ENCODE measurements at places on chromosomes 4 and X.

GRCh38 chr4:15488658-15489470 is 19.2 kb downstream of the CC2D2A start:
- DNase-seq: no peak

DNA sequence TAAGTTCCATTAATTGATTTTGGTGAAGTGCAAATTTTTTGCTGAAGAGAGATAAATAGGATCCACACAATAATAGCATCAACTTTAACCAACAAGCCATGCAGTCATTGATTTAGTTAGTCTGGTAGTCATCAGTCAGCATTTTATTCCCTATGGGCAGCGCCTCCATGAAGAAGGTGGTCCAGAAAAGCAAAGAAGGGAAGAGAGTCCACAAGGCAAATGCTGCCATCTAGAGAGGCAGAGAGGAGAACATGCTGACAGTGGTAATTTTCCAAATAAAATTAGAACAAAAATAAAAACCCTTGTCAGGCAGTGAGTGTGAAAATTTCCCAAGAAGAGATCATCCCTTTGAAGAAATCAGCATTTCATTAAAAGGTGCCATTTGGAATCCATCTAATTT is 366.7 kb upstream of the FAM241A start:
- no peak for DNase-seq

DNA sequence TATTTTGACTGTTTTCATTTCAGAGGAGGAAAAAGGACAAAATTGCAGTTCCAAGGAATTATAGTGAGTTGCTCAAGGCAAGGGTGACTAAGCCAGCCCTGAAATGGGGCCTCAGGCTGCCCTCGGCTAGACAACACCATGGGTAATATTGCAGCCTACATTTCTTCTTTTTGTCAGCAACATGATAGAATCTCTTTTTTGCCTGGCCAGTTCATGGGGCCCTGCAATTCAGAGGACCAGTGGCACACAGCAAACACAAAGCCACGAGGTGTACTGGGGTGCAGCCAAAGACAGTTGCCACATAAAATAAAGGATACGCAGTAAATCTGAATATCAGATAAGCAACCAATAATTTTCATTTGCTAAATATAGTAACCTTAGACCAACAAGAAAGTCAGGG is 41.8 kb downstream of the RBM47 start:
- DNase-seq: no peak

DNA sequence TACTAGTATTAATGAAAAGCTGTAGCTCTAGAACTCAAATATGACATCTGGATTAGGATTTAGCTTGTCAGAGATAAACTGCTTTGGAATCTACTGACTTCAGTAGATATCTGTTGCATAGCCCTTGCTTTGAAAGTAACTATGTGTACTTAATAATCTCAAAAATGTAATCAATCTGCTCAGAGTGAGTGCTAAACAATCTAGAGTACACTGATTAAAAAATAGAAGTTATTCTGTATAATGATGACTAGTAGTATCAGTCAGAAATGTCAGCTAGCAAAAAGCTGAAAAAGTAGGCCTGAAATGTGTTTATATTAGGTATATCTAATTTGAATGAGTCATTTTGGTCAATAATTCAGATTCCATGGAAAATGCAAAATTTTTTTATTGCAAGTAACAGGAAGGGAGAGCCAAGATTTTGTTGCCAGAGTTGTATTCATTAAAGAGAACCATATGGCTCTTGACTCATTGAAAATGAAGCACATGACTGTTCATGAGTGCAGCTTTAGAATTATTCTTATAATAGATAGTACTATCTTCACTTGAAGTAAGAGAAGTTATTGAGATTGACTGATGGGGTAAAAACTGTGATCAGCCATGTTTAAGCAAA is 20.0 kb downstream of the CLCN3 start:
- DNase-seq: no peak

- no peak for DNase-seq
Observed at GRCh38 chr4:46900082-46900481, 9.0 kb downstream of the COX7B2 start.

- no peak for DNase-seq
Observed at GRCh38 chr4:68361146-68361589, 11.3 kb upstream of the YTHDC1 start.

- DNase-seq: no peak
Observed at GRCh38 chrX:9189286-9189685, 155.4 kb upstream of the FAM9B start.

DNA sequence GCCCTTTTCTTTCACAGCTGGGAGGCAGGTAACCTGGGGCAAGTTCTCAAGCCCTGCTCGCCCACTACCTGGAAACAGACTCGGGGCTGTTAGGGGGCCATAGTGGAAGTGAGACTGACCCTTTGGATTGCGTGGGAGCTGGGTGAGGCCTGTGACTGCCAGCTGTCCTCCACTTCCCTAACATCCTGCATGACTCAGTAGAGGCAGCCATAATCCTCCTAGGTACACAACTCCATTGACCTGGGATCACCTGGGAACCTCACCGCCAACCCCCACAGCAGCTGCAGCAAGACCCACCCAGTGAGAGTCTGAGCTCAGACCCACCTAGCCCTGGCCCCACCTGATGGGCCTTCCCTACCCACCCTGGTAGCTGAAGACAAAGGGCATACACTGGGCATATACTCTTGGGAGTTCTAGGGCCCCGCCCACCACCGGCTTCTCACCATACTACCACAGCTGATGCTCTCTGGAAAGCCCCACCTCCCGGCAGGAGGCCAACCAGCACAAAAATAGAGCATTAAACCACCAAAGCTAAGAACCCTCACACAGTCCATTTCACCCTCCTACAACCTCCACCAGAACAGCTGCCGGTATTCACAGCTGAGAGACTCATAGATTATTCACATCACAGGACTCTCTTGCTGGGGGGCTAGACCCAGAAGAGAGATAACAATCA is 61.1 kb upstream of the DCTD start:
- DNase-seq: no peak

- no peak for DNase-seq
Observed at GRCh38 chrX:101349193-101349562, 636 bp upstream of the TIMM8A start.

DNA sequence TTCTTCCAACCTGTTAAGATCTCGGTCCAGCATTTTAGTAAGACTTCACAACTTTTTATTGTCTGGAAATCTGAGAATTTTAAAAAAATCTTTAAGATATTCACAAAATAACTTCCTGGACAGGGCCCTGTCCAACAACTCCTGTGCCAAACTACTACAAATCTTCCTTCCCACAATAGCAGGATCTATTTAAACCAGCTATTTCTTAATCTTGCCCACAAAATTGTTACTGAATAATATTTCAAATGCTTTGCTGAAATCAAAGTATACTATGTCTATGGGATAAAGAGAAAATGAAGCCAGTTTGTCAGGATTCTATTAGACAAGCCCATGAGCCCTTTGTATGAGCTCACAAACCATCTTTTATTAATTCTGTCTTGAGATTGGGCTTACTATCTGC is 104.1 kb upstream of the DDIT4L start:
- no peak for DNase-seq

DNA sequence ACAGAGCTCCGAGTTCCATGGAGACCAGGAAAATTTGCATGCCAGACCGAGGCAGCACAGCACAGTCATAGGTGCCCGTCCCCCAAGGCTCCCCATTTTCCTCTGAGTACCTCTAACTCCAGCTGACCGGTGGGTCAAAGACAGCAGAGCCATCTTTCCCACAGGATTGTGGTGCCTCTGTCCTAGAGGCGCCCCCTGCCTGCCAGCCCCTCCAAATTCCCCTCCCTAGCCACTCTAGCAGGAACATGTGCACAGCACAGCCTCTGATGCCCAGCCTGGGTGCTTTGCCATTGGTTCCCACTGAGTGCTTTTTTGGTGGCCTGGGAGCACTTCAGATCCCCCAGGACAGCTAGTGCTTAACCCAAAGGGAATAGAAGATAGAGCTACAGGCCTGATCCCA is 368.5 kb upstream of the PABPC5 start:
- no peak for DNase-seq

GRCh38 chr4:25031077-25031621 is 403 bp upstream of the LGI2 start:
- no peak for DNase-seq

GRCh38 chrX:65755786-65756185 is 88.3 kb downstream of the MSN start:
- no peak for DNase-seq

DNA sequence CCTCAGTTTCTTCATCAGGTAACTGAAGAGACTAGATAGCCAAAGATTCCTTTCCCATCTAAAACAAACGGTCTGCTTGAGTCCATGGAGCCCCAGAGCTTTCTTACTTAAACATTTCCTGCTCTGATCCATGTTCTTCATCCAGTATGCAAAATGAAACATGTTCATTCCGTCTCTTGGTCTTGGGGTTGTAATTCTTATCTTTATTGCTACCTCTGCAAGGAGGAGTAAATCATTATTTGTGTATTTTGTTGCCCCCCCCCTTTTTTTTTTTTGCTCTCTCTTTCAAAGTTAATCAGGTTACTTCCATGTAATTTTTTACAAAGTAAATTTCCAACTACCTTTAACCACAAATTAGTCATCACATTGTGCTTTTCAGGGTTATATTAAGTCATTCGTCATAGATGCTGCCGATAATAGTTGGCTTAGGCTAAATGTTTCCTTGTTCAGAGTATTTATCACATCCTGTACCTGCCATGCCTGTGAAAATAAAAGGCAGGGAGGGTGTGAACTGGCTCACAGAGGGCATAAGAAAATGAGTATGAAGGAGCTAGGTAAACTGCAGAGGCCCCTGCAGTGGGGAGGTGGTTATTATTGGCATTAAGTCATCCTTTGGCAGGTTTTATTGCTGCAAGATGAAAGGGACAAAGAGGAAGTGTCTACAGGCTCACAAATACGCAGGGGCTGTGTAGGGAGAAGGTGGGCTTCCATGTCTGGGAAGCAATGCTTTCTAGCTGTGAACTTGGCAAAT is 76.7 kb upstream of the HS3ST1 start:
- no peak for DNase-seq

DNA sequence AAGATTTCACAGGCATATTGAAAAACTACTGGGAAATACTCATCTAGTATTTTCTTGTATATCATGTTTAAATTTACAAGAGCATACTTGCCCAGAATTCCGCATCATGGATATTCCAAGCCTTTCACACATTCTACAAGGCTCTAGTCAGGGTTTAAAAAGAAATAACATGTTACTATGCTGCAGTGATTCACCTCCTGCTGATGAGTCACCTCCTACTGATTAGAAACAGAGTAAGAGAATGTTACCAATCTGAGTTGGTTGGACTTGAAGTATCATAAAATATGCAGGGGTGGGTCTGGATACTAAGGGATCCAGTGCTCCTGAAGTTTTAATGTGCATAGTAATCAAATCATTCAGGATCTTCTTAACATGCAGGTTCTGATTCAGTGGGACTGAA is 192.0 kb upstream of the ANK2 start:
- no peak for DNase-seq

- DNase-seq: no peak
Observed at GRCh38 chr4:83010111-83010521, 507 bp downstream of the LIN54 start.

DNA sequence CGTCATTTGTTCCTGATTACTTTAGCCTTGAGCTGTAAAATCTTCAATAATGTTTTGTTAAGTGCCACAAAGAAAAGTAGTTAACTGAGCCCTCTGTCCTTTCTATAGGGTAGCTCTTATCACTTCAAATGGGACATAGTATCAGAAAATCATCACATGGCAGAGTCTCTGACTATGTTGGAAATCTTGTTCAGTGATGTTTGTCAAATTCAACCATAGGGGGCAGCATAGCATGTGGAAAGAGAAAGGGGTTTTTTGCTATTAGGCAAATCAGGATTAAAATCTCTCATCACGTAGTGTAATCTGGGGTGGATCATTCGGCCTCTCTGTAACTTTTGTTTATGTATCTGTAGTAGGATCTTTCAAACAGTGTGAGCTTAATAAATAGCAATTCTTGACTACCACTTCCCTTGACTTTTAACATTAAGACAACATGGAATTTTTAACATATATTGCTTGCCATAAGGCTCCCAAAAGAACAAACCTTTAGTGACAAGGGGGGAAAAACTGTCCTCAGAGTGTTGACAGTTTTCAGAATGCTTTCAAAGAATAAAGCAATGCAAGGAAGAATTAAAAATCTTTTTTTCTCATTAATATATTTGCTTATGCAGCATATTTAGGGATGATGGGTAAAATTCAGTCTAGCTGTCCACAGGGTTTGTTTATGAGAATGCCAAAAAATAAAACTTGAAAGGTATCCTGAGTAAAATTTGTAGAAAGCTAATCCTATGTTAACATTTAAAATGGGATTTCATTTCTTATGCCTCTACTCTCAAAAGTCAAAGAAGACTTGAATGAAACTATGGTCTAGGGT is 127.2 kb downstream of the FBXW7 start:
- DNase-seq: no peak

Measured in stimulated activated CD4-positive, alpha-beta T cell treated with anti-CD3 and anti-CD28 coated beads, Interleukin-12 subunit alpha, Interleukin-12 subunit beta, amount 100 ng/mL, for 48 hours (primary cell).